ENCODE measurements at places on chromosomes 6 and 20.

DNA sequence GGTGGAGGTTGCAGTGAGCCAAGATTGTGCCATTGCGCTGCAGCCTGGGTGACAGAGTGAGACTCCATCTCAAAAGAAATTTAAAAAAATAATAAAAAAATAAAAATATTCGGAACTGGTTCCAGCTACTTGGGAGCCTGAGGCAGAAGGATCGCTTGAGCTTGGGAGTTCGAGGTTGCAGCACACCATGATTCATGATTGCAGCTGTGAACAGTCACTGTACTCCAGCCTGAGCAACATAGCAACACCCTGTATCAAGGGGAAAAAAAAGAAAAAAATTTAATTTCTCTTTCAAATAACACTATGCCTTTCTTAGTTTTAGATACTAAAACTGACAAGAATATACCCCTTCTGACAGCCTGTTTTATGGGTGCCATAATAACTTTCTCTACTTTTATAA lies 10.5 kb downstream of the KDM1B start:
- no peak for DNase-seq

DNA sequence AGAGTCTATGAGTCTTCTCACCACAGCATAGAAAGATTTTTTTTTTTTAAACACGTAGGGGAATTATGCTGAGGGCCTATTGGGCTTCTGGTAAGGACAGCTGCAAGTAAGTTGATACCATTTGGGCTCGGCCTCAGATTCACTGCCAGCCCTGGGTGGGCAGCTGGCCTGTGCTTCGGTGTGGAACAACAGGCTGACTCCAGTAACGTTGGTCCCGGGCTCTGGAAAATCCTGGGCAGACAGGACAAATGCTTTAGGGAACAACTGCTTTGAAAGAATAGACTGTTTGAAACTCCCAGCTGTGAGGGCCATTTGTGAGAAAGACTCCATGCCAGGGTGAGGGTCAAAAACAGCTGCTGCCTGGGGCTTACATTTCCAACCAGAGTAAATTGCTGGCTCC lies 366.5 kb downstream of the QKI start:
- peak; percentile 96 for DNase-seq

- DNase-seq, result no peak
Measured at GRCh38 chr20:58492795-58493524, 22.2 kb downstream of the APCDD1L start.

DNA sequence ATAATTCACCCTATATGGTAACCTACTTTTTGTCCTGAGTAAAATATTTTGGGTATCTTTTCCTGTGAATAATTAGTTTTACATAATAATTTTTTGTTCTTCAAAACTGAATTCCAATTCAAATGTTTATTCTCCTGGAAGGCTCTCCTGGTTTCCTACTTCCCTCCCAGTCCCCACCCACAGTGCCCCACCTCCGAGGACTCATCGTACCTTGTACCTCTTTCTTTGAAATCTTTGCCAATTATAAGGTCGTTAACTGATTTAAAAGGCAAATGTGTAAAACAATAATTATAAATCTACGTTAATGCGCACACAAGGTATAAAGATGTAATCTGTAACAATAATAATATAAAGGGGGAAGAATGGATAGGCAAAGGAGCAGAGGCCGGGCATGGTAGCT lies 40.5 kb upstream of the VEGFA start:
- no peak for DNase-seq

DNA sequence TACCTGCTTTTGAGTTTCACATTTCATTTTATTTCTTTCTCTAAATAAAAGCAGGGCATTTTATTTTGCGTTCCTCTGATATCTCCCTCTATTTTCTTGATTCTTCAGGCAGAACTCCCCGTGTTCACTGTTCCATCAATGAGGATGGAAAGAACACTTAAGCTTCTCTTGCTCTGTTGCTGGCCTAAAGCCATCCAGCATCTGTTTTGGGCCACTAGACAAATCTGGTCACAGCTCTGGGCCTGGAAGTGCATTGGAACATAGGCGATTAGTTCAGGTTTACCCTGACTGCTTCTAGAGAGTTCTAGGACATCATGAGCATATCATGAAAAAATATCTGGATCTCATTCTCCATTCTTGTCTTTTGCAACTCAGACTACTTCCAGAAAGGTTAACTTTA lies 611.2 kb downstream of the UTRN start:
- peak; percentile 28 for DNase-seq

GRCh38 chr6:43871284-43871683 lies 101.3 kb downstream of the VEGFA start:
- DNase-seq, result no peak

All from NCI-H1092 treated with DMSO at 0.1 percent for 48 hours (cell line).